ENCODE measurements at places on chromosomes 3 and 15.

GRCh38 chr15:41506796-41507341, 6.8 kb downstream of the LTK start:
- DNase-seq, result no peak

DNA sequence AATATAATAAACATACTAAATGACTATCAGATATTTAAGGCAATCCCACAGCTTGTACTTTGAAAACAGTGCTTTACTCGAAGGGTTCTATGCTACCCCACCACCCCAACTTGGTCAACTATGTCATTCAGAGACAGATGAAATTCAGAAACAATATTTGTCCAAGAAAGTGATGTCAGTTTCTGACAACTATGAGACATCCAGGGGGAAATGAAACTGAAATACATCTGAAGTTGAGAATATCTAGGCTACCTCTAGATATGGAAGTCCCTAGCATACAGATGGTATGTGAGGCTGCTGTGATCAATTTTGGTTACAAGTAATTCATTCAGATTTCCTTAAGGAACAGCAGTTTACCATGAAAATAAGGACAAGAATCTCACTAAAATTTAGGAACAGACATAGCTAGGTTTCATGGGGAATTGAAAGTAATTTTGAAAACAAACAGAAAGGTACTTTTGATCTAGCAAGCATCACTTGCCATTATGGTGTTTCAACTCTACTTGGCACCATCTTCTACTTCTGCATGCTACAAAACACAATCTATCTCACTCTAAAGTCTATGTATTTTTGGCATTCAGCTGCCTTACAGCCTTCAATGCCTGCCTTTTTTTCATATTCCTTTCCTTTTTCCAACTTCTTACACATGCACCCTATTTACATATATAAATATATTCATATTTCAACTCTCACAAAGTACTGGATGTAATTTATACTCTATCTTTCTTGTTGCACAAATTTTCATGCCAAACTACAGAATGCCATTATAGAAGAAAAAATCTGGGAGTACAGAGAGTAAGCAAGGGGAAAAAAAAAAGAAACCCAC, 21.7 kb downstream of the ATG3 start:
- DNase-seq, result no peak

GRCh38 chr3:185756477-185756876, 68.4 kb downstream of the IGF2BP2 start:
- no peak for DNase-seq

DNA sequence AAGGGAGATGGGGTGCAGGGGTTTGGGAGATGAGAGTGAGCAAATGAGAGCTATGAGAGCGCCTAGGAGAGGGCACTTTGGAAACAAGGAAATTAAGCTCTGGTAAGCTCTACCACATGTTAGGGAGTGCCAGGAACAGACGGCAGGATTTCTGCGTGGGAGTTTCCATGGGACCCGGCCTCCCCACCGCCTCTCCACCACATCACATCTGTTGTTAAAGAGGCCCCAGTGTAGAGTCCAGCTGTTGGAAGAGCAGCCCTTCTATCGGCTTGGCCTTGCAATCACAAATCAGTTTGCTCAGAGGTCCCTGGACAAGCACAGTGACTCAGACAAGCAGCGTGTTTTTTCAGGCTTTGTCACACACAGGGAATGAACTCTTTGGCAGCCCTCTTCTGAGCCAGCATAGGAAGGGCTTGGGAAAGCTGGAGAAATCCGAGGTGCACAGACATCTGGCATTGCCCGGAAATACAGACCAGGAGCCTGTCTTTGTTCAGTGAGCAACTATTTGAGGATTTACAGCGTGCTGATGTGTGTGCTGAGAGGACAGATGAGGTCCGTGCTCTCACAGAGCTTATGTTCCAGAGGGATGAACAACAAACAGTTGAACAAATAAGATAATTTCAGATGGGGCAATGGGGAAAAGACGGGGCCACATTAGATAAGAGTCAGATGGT, 370.6 kb upstream of the PROK2 start:
- DNase-seq, result peak; percentile 100

- peak; percentile 61 for DNase-seq
These were observed 25.1 kb upstream of the ANKRD34C start for GRCh38 chr15:79257454-79257853.

DNA sequence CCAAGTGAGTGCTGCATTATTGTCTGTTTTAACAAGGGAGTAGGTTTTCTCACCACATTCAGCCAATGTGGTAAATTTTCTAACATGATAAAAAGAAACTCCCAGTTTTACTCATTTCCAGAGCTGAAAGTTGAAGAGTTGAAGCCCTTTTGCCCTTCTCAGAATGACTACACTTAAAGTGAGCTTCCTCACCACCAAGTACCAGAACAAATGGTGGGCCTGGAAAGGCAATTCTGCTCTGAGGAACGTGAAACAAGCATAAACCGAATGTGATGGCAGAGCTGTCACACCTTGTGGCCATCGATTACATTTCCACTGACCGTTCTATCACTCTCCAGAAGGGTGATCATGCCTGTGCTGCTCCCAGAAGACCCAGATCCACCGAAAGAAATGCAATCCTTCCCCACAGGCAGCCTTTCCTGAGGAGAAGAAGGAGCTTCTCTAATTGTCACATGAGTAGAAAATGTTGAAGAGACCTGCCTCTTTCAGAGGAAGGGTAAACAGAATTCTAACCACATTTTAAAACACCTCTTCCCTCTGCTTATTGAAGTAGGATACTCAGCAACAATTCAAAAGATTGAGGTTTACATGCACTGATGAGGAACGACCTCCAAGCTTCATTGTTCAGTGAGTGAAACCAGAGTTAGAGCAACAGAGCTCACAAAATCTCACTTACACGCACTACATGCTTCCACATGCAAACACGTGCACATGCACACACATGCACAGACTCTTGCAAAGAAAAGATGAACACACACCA, 21.4 kb upstream of the CCR9 start:
- no peak for DNase-seq

GRCh38 chr3:193827040-193827669, 234.1 kb downstream of the OPA1 start:
- DNase-seq, result no peak

- DNase-seq, result no peak
These were observed 33.6 kb downstream of the GPR176 start for GRCh38 chr15:39886418-39886817.

DNA sequence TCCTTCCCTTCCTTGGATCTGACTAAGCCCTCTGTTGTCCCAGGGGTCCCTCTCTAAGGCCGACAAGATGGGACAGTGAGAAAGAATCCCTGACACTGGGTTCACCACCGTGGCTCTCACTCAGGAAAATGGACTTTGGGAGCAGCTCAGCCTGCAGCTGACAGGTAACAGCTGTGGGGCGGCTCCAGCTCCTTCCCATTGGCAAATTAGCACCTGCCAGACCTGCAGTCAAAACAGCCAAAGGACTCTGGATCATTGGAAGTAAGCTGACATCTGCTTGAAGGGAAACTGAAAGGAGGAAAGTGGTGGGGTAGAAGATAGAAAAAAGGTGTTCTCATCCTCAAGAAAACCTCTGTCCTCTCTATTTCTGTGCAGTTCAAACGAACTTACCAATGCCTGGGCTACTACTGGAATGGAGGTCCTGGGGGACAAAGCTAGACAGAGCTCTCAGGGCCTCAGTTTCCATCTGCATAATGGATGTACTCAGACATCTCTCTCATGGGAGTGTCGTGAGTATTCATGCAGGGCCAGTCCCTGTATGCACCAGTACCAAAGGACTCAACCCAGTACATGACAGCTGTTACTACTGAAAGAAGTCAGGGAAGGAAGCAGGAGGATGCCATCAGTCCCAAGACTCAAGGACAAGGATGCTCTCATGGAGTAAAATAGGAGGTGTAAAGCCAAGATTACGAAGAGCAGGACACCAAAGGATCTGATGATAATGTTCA, 53.6 kb upstream of the DCLK3 start:
- no peak for DNase-seq

Data from RPMI7951 (cell line).